NCI-H446 (cell line): ENCODE measurements at places on chromosomes 1 and 21.

GRCh38 chr1:47818682-47819573 lies 178.3 kb downstream of the TRABD2B start:
- DNase-seq: no peak

DNA sequence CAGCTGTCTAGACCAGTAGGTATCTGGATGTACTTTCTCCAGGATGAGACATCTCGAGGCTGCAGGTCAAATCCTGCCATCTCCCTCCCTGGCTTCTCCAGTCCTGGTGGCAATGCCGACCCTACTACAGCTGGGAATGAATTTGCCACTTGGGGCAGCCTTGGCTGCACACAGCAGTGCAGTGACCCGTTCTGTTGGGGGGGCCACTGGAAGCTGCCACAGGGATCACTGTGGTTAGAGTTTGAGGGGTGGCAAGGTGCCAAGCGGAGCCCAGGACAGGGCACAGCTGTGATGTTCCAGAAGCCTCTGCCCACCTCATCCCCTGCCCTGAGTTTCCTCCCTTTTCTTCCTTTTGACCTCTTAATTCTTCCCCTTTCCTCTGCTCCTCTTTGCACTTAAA lies 17.1 kb downstream of the COL6A2 start:
- DNase-seq: no peak

DNA sequence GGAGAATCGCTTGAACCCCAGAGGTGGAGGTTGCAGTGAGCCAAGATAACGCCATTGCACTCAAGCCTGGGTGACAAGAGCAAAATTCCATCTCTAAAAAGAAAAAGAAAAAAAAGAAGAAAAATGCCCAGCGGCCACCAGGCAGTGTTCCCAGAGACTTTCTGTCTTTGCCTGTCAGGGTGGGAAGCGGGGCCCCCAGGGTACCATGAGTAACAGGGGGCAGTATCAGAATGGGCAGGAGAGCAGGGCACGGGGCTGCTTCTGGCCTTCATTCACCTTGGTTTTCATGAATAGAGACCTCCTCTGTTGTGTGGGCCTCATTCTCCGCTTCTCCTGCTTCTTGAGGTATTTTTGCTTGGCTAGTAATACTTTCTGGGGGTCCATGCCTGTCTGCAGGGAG lies 20.4 kb downstream of the SLC26A9 start:
- DNase-seq: no peak

DNA sequence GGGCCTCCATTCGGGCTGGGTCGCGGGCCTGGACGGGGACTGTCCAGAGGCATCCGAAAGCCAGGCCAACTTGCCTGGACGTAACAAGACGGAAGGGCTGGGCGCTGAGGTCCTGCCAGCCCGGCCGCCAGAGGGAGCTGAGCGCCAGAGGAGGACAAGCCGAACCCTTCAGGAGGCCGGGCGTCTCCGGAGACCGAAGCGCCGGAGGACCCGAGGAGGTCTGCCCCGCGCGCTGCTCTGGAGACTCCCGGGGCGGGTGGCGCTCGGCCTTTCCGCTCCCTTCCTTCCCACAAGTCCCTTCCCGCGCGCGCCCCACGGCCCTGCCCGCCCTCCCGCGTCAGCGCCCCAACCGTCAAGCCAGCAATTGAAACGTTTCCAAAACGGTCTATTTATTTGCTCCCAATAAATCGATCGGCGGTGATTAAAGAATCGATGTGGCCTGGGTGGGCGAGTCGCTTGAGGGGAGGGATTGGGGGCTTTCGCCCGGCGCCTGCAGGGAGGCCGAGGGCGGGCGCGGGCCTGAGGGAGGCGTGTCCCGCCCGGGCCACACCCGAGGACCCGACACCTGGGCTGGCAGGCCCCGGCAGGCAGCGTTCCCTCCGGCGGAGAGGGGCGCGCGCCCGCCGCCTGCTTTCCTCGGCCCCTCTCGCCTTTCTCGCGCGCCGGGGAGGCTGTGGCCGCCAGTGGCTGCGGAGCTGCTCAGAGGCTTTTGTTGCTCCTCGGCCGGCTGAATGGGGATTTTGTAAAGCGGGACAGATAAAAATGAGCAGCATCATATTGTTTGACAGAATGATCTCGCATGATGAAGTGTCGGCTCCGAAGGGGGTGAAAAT lies 5.2 kb upstream of the FOXD3 start:
- DNase-seq: peak; percentile 55

- no peak for DNase-seq
Observed at GRCh38 chr1:63877816-63878215, 104.0 kb downstream of the ROR1 start.

DNA sequence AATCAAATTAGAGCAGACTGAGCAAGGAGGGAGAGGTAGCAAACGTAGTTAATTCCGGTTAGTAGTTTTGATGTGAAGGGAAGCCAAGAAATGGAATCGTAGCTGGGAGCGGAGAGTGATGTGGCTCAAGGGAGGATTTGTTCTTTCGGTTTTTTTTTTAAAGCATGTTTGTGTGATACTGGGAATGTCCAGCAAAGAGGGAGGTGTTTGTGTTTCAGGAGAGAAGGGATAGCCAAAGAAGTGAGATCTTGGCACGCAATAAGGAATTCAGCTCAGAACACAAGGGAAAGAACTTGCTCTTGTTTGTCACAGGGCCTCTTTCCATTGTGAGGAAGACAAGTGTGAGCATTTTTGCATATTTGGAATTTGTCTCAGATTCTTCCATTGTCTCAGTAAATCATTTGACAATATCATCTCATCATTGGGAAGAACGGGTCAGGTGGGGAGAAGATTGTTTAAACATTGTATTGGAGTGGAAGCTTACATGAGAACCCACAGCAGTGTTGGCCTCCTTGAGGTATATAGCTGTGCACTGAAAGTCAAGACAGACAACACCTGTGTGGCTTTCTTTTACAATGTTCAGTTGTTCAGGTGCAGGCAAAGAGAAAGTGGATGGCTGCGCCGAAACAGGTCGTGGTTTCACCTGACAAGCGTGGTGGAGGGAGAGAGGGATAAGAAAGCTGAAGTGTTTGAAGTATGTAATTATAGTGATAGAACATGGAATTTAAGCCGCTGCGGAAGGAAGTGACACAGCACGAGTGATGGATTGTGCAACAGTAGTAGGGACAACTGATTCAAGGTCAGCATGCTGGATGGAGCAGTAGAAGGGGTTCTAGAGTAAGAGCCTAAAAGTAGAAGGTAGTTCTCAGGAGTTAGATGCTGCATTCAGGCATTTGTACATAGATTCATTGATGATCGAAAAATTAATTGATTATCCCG lies 25.4 kb downstream of the FMN2 start:
- no peak for DNase-seq

DNA sequence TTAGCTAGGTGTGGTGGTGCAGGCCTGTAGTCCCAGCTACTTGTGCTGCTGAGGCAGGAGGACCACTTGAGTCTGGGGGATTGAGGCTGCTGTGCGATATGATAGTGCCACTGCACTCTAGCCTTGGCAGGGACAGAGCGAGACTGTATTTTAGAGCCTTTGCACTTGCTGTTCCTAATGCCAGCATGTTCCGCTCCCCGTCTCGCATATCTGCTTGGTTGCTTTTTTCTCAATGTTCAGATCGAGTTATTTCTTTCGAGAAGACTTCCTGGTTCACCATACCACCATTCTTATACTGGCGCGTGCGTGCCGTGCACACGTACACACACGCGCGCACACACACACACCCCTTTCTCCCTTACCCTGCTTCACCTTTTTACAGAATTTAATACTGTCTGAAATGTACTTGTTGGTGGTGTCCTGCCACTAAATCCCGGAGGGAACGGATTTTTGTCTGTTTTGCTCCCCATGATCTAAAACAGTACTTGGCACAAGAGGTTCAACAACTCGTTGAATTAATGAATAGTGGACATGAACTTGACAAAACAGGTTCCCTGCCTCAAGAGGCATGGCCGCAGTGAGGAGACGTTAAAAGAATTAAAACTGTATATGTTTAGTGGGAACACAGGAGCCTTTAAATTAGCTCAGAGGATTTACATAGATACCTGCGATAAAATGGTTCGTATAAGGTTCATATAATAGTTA lies 1.1 kb upstream of the RPRD2 start:
- no peak for DNase-seq

DNA sequence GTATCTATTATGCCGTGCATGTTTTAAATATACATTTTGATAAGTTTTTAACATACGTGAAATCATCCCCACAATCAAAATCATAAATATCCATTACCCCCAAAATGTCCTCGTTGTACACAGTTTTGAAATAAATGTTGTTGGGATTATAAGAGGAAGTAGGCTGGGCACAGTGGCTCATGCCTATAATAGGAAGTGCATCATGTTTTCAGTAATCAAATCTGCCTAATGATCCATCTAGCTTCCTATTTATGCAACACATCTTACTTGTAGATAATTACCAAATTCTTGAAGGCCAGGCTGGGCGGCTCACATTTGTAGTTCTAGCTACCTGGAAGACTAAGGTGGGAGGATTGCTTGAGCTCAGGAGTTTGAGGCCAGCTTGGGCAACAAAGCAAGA lies 15.0 kb upstream of the IFNGR2 start:
- DNase-seq: no peak

GRCh38 chr1:64527165-64527564 lies 57.2 kb downstream of the CACHD1 start:
- DNase-seq: no peak

GRCh38 chr1:110636149-110636935 lies 30.2 kb upstream of the KCNA2 start:
- DNase-seq: no peak

DNA sequence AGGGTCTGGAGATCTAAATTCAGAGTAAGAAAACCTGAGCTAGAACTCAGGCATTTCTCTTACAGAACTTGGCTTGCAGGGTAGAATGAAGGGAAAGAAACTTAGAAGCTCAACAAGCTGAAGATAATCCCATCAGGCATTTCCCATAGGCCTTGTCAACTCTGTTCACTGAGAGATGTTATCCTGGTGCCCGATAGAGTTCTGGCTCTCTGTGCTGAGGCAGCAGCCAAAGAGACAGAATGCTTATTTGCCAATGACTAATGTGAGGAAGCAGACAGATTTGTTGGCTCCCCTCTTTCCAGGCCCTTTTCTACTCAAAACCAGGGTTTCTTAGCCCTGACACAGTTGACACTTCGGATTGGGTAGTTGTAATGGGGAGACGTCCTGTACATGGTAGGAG lies 22.3 kb upstream of the TRIM45 start:
- peak; percentile 80 for DNase-seq

- DNase-seq: no peak
Observed at GRCh38 chr1:177223359-177223758, 52.6 kb downstream of the BRINP2 start.

- no peak for DNase-seq
Observed at GRCh38 chr1:93807311-93807930, 71.6 kb downstream of the DNTTIP2 start.

- DNase-seq: no peak
Observed at GRCh38 chr1:227793079-227793947, 22.2 kb upstream of the PRSS38 start.

- DNase-seq: no peak
Observed at GRCh38 chr1:198096390-198096789, 60.4 kb upstream of the NEK7 start.

DNA sequence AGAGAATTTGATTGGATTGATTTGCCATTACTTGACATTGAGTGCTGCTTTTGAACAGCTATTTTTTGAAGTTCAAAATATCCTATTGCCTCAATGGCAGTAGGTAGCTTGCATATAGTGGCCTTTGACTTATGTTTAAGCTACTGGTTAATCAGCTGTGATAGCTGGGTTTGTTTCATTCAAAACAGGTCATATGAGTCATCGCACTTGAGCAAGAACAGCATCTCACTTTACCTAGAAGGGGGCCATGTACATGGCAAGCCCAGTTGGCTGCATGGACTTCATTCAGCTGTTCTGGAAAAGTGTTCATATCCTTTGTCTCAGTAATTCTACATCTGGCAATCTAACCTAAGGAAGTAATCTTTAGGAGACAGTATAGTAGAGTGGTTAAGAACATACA lies 29.0 kb upstream of the ARID1A start:
- DNase-seq: no peak
